Bladder microvascular endothelial cell (primary cell): ENCODE measurements at places on chromosomes 5 and 9. TPM values are rescaled to one million over a fixed set of nuclear protein-coding genes. Genes with fewer than 3 reads are reported as not detected.

Gene FST
- 3.2 and 16.4 TPM in 2 replicates for total RNA-seq

Gene CD72
- total RNA-seq = 0.13 TPM in 1 of 2 replicates, not detected in the other

Gene LAMC3
- under 0.01 and 0.50 TPM in 2 replicates for total RNA-seq

Gene CAVIN4
- 0.97 and 4.6 TPM in 2 replicates for total RNA-seq

Gene ANKRD34B
- not detected in 2 replicates for total RNA-seq

Gene TMEM252
- total RNA-seq = not detected in 2 replicates
